NCI-H2171 (cell line): ENCODE measurements at places on chromosomes 3 and 15.

GRCh38 chr15:35111861-35112260 lies 26.8 kb upstream of the NANOGP8 start:
- DNase-seq = no peak

GRCh38 chr3:8702560-8702959 lies 31.0 kb upstream of the CAV3 start:
- DNase-seq = no peak

DNA sequence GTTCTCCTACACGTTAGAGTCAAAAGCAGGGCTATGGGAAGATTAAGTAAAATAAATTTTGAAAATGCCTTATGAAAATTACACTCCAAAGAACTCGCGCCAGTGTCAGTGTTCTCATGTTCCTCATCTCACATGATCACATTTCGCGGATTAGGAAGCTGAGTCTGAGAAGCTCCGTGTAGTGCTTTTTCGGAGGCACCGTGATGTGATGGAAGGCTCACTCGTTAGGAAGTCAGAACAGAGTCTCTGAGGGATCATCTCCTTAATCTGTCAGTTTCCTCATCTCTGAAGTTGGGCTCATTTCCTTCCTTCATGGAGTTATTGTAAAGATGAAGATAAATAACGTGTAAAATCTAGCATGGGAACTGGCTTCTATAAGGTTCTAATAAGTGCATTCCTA lies 3.2 kb downstream of the ADIPOQ start:
- no peak for DNase-seq

DNA sequence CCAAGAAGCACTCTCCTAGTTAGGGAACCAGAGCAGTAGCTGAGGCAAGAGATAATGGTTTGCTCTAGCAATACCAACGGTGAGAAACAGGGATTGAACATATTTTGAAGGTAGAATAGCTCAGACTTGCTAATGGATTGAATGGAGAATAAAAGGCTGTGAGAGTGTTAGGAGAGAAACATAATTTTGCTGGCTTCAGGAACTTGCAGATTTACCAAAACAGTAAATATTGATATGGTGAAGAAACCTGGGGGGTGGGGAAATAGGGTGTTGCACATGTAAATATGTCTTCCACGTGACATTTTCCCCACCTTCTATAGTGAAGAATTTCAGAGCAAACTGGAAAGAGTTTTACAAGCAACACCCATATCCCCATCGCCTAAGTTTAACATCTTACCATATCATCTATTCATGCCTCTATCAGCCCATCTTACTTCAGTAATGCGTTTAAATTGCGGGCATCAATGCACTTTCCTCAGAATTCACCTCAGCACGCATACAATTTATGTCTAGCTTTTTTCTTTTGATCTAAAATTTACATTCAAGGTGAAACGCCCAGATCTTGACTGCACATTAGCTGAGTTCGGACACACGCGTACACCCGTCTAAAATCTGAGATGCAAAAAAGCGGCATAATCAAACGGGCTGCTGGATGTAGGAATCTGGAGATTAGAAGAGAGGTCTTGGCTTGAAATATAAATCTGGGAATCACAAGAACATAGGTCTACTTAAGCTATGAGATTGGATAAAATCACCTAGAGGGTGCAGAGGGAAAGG lies 891 bp upstream of the NR1D2 start:
- no peak for DNase-seq

DNA sequence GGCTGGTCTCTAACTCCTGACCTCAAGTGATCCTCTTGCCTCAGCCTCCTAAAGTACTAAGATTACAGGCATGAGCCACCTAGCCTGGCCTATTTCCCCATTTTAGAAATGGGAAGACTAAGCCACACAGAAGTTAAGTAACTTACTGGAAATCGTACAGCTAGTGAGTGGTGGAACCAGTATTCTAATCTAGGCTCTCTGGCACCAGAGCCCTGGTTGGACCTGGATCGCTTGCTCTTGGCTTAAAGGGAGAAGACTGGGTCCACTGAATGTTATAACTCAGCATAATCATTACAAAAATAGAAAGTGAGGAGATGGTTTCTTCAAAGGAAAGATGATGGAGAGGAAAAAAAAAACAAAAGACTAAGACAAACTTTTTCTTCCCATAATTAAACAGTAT lies 37.4 kb upstream of the CNTN3 start:
- DNase-seq = no peak

DNA sequence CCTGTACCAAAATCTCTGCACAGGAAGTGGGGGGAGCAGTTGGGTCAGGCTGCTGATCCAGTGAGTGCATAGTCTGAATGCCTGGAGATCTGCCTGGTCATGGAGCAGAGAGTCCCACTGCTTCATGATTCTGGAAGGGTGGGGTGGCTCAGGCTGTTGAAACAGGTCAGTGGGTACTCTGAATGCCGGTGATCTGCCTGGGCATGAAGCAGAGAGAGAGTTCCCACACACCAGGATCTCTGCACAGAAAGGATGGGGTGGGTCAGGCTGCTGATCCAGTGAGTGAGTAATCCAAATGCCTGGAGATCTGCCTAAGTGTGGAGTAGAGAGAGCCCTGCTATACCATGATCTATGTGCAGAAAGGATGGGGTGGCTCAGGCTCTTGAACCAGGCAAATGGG lies 16.1 kb upstream of the GCSAM start:
- no peak for DNase-seq

GRCh38 chr3:112093180-112093522 lies 7.0 kb downstream of the C3orf52 start:
- DNase-seq = no peak

- DNase-seq = no peak
Observed at GRCh38 chr3:112803467-112803866, 43.2 kb downstream of the CD200R1L start.

DNA sequence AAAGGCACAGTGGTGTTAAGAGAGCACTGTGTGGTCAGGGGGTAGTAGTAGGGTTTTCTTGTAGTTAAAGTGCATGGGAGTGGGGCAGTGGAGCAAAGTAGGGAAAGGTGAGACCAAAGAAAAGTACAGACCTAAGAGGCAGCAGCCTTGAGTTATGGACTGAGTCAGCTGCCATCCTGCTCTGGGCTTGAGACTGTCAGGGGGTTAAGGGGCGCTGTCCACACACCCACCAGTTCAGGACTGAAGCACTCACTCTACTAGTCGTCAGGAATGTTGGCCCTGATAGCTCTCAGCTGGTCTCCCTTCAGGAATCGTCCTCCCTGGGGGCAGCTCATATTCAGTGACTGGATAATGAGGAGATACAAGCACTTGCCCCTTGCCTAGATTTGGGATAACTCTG lies 7.9 kb downstream of the CCR4 start:
- DNase-seq = no peak

- no peak for DNase-seq
Observed at GRCh38 chr3:47485812-47486211, 10.1 kb upstream of the SCAP start.

DNA sequence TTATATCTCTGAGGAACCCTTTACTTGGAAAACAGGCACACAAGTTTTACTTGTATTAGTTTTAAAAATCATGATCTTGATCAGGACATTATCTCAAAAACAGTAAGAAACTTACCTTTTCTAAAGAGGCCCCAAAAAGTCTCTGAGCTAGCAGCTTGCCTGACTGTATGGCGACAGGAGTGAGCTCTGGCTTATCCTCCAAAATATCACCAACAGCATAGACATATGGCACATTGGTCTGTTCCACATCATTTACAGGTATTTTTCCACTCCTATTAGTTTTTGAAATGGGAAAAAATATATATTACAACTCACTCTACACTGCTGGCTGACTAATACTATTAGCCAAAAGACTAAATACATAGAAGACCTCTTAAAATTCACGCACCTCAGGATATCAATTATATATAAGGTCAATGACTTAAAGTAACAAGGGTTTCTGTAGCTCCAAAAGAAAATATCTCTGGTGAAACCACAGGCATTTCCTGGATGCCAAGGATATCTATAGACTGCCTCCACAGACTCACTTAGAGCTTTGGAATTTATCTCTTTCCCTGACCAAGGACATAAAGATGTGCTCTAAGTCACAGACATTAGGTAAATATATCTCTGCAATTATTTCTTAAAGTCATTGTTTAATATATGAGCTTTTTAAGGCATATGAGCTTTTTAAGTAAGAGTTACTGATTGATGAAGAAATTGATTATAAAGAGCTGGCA lies 33.1 kb downstream of the TXNRD3 start:
- no peak for DNase-seq

- DNase-seq = no peak
Observed at GRCh38 chr3:67077656-67078055, 79.5 kb downstream of the KBTBD8 start.

DNA sequence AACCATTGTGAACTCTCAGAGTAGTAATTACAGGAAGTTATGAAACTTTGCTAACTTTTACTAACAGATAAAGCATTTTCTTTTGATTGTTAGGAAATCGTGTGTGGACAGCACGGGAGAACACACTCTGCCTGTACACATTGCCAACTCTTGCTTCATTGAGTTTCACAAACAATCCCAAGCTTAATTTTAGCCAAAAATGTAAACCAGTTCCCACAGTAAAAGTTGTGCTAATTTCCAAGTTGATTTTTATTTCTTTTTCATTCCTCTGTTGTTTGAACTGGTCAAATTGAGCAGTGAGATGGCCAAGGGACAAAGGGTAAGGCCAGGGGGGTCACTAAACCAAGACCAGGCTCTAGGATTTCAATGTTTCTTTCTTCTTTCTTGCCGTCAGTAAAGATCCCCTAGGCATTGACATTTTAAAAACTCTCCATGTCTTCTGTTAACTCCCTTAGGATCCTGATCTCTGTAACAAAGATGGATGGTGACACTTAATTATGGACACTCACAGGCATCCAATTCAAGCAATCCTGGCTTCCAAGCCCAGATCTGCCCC lies 414.9 kb downstream of the RBMS3 start:
- DNase-seq = no peak

- no peak for DNase-seq
Observed at GRCh38 chr15:85597155-85597815, 197.4 kb downstream of the KLHL25 start.
